Activated naive CD8-positive, alpha-beta T cell treated with anti-CD3 and anti-CD28 coated beads, Interleukin-2, amount 10 ng/mL, durations not matched to agents 7 days and 5 days (primary cell): ENCODE measurements at places on chromosomes 7 and 10. TPM values are rescaled to one million over a fixed set of nuclear protein-coding genes. Genes with fewer than 3 reads are reported as not detected.

Gene TAS2R3
- 3.1 TPM for total RNA-seq

Gene COL28A1
- total RNA-seq, result not detected

- H3K36me3 ChIP-seq, result no peaks in the 10 kb centered on the region
- DNase-seq, result no peak
- no peaks in the 10 kb centered on the region for H3K4me1 ChIP-seq
These were observed 453.8 kb downstream of the TCERG1L start for GRCh38 chr10:130857631-130858295.

DNA sequence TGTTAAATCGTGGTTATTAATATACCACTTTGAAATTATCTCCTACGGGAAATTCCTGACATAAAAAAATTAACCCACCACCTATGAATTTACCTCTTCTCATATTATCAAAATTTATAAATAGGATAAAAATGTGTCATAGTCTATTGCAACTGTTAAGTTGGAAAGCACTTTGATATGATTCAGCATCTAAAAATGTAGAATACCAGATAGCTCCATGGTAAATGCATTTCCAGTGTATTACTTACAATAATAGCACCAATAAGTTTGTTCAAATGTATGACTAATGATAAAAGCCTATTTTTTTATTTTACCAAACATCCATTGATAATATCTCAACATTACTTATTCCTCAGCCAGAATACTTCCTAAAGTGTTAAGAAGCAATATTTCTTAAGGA, 13.6 kb upstream of the KCND2 start:
- no peaks in the 10 kb centered on the region for H3K27me3 ChIP-seq
- no peak overlapping the region for H3K27ac ChIP-seq
- no peak for DNase-seq
- H3K4me1 ChIP-seq, result no peaks in the 10 kb centered on the region

DNA sequence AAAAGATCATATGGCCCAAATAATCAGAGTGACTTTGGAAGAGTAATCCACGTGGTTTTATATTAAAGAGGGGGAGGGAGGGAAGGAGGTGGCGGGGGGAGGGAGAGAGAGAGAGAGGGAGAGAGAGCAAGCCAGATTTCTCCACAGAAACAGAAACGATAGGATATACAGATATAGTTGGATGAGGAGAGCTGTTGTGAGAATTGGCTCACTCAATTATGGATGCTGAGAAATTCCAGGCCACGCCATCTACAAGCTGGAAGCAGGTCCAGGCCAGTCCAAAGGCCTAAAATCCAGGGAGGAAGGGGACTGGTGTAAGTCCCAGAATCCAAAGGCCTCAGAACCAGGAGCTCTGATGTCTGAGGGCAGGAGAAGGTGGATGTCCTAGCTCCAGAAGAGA, 75.5 kb downstream of the CXCL12 start:
- peaks cover 4% of the 10 kb centered on the region for H3K4me1 ChIP-seq
- no peak overlapping the region for H3K27ac ChIP-seq
- H3K4me3 ChIP-seq, result no peak overlapping the region
- H3K27me3 ChIP-seq, result peaks cover 15% of the 10 kb centered on the region

GRCh38 chr7:96800824-96801223, 91.2 kb upstream of the SEM1 start:
- H3K27me3 ChIP-seq, result peaks cover 23% of the 10 kb centered on the region
- H3K4me1 ChIP-seq, result no peaks in the 10 kb centered on the region
- H3K36me3 ChIP-seq, result no peaks in the 10 kb centered on the region
- no peak for DNase-seq
